ENCODE measurements at places on chromosomes 13 and 19.

DNA sequence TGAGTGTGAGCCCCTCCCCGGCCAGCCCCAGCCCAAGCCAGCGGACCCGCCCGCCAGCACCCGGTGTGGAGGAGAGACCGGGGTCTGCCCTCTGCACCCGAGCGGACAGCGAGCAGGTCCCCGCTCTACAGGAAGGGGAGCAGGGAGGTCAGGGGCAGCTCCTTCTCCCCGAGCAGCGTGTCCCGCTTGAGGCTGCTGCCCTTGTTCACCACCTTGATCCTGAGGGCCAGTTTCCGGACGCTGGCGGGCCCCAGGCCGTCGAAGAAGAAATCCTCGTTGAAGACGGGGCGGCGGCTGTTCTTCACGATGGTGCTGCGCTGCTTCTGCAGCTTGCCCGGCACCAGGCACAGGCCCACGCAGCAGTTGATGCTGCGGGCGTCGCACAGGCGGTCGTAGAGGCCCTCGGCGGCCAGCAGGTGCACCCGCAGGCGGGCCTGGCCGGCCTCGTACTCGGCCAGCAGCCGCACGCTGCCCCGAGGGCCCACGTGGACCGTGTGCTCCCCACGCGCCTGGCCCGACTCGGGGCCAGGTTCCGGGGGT, 1.9 kb downstream of the C2CD4C start:
- peak; percentile 20 for DNase-seq

GRCh38 chr13:38854226-38854625, 136.4 kb downstream of the STOML3 start:
- DNase-seq, result no peak

- DNase-seq, result no peak
Measured at GRCh38 chr19:29476528-29476927, 49.3 kb upstream of the VSTM2B start.

- peak; percentile 43 for DNase-seq
Measured at GRCh38 chr13:106471957-106472543, 63.4 kb downstream of the EFNB2 start.

DNA sequence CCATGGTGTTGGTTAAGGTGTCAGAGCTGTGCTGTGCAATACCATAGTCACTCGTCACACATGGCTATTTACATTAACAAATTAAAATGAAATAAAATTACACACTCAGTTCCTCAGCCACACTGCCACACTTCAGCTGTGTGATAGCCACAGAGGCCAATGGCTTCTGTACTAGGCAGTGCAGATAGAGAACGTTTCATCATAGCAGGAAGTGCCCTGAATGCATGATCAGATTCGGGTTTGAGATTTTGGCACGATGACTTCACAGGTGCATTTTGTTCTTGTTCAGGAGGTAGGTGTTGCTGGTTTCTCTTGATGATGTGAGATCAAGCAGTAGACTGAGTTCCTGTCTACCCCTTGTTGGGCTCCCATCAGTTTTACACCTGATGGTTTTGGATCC, 6.5 kb downstream of the ARMC6 start:
- no peak for DNase-seq

DNA sequence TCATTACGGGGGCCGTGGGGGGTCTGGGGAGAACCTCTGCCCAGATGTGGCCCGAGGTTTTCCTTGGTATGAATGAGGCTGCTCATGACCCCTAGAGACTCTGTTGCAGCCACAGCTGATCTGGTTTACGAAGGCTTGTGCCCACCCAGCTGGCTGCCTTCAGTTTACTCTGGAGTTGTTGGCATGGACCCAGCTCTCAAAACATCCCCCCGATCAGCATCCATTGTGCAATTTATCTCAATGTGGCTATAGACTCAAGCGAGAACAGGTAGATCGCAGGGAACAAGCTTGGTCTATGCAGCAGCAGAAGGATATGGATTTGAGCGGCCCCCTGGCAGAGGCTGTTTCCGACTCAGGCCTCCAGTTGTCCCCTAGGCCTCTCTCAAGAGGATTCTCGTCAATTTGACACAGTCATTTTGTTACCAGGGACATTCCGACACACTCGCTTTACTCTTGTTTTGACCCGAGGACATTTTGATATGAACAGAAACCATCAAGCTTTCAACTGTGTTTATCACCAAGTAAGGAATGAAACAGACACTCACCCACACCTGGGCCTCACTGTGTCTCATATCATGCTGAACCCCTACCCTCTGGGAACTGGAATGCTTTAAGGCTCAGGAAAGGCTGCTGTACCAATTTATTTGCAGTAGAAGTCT, 161.5 kb downstream of the KATNAL1 start:
- DNase-seq, result no peak

- DNase-seq, result no peak
Measured at GRCh38 chr13:24891476-24892108, 127.6 kb downstream of the RNF17 start.

DNA sequence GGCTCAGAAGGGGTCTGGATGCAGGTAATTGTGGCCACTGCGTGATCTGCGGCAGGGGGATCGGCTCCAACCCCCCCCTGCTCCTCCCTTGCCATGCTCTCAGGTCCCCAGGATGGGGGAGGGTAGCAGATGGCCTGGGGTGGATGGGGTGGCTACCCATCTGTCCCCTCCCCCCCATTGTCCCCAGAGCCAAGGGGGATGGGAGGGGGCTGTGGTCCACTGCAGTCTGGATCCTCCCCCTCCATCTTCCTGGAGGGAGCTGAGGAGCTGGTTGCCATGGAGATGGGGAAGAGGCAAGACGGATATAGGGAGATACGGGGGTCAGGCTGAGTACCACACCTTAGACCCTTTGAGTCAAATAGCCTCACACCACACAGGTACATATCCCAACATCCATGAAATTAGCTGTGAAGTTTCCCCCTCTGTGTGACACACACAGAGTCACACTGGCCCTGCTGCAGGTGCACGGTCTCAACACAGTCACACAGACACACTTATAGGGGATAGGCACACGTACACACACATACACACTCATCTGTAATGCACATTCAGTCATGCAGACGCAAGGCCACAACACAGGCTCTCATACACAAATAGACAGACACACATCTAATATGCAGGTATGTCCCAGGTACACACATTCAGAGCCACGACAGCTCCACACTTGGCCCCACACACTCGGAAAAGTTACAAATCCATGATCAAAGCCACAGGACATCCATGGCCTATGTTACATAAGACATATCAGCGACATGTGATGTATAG, 1.8 kb upstream of the NOVA2 start:
- DNase-seq, result peak; percentile 69

GRCh38 chr19:14248578-14249011, 42.6 kb upstream of the ADGRL1 start:
- DNase-seq, result peak; percentile 88

DNA sequence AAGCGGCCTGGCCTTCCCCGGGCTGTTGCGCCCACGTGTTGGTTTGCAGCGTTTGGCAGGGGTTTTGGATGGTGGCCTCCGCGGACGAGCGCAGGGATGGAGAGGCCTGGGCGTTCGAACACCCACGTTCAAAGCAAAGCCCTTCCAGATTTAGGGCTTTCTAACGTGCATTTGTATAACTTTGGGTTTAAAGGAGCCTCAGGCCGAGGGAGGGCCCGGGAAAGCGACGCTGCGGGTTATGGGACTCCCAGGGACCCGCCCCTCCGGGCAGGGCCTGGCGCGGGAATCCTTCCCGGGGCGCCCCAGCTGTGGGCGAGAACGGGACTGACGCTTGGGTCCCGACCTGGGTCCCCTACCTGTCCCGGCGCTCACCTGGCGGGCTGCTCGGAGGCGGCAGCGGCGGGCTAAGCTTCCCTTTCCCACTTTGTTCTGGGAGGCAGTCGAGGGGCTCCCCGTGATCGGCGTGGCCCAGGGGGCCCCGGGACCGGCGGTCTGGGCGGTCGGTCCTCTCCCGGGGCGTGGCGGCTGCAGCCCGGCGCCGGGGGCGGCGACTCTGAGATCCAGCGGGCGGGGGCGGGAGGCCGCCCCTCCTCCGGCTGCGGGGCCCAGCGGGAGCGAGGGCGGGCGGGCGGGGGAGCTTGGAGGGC, at the start of gene FBXO17:
FBXO17 (minus strand) TSS at position 529 of the 647 bp plus-strand sequence. CDS start 25,423 bp downstream, outside the sequence.
- DNase-seq, result peak; percentile 79

- DNase-seq, result no peak
Measured at GRCh38 chr13:26300140-26300539, 46.2 kb downstream of the CDK8 start.

GRCh38 chr19:51796195-51796679, 1.3 kb downstream of the FPR3 start:
- DNase-seq, result no peak

GRCh38 chr13:69706807-69707206, 400.8 kb upstream of the ATXN8OS start:
- DNase-seq, result no peak

DNA sequence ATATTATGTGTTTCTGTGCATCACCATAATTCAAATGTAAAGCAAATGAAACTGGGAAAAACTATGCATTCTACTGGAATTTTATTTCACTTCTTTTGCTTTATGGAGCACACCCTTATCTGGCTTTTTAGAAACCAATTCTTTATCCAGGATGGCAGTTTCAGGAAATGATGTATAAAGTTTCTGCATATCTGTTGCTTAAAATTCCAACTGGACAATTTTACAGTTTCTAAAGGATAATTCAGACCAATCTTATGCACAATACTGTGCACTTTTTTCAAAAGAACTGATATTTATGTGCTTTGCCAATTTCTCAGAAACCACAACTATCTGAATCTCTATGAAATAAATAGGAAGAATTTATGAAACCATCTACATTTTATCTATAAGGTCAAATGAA, 246.5 kb upstream of the MIR17HG start:
- no peak for DNase-seq

DNA sequence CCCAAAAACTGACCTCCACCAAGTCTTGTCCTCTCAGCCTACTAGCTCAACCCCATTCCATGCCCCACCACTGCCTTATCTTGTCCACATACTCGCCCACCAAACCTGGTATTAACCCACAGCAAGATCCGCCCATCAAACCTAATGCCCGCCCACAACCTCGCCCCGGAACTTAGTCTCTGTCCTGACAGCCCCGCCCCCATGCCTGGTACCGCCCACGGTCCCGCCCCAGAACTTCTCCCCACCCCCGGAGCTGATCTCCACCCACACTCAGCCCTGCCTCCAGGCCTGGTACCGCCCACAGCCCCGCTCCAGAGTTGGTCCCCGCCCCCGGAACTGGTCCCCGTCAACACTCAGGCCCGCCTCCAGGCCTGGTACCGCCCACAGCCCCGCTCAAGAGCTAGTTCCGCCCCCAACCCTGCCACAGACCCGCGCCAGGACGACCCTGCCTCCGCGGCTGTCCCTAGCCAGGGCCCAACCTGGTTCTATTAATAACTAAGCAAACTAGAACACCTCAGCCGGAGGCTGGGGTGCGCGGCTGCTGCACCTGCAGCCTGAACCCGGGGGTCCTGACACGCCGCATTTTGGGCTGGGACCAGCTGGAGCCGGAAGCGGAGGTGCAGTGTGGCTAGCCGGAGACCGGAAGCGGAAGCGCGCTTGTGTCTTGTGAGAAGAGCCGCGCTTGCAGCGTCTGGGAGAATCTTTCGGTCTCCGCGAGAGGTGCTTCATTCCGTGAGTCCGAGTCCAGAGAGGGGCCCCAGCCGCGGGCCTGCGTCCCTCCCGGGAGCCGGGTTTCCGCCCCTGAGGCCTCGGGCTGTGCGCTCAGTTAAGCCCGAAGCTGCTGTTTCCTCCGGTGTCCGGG, at the start of gene ZNF557:
ZNF557 (plus strand) TSS at position 662 of the 862 bp plus-strand sequence. CDS start 5,372 bp downstream, outside the sequence.
- DNase-seq, result peak; percentile 99

- DNase-seq, result no peak
Measured at GRCh38 chr19:8973501-8974091, 36.6 kb downstream of the MUC16 start.

DNA sequence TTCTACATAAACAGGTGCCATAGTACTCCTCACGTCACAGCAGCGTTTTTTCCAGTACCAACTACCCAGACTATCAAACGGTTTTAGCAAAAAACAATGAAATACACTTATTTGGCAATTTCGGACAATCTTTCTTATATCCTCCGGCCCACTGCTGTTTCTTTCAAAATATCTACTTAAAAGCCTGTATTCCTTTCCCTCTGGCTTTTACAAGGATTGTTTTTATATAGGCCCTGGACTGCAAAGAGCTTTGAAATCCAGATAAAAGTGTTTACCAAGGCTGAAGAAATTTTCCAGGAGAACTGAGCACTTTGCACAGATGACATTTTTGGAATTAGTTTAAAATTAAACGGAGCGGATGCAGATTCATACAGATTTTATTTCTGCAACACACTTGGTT, 255.9 kb upstream of the STARD13 start:
- DNase-seq, result peak; percentile 20

DNA sequence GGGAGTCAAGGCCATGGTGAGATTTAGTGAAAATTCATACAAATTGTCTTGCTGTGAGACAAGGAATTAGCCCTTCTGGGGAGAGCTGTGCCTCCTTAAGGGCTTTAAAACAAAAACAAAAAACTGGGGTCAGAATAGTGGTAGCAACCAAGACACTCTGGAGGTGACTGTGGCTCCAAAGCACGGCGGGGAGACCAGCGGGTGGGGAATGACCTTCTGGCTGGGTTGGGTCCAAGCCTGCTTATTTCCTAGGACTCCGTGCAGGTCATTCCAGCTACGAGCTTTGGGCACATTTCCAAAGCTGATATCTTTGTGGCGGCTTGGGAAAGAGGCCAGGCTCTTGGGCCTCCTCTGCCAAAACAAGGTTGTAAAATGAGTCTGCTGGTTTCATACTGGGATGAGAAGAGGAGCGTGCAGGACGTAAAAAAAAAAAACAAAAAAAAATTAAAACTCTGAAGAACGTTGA, 348.3 kb downstream of the UQCRFS1 start:
- no peak for DNase-seq

DNA sequence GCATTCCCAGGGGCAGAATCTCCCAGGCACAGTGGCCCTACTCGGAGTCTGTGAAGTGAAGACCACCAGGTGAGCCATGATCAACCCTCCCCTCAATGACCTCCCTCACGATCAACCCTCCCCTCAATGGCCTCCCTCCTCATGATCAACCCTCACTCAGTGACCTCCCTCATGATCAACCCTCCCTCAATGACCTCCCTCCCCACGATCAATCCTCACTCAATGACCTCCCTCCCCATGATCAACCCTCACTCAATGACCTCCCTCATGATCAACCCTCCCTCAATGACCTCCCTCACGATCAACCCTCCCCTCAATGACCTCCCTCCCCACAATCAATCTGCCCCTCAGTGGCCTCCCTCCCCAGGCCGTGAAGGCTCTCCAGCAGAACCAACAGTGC, 32.1 kb downstream of the SBNO2 start:
- no peak for DNase-seq

DNA sequence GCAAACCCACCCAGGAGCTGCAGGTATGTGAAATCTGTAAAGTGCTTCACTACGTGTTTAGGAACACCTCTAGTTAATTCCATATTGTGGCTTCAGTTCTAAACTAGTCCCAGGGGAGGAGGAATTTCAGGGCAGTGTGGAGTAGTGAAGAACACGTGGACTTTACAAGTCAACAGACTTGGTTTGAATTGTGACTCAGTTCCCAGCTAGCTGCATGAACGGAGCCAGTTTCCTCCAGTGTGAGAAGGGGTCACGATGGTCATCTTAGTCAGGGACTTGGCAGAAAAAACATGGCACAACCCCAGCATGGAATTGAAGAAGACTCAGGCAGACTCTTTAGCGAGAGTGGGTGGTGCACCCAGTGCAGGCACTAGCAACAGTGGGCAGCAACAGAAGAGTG, 175.7 kb upstream of the UBL3 start:
- DNase-seq, result no peak

Measured in retina (tissue), 1 donor.